Bronchial smooth muscle cell (primary cell): ENCODE measurements at places on chromosomes 3 and 15. TPM values are rescaled to one million over a fixed set of nuclear protein-coding genes. Genes with fewer than 3 reads are reported as not detected.

CCDC9B gene
- 6.0 and 18.8 TPM in 2 replicates for total RNA-seq

CGNL1 gene
- 0.16 and 0.26 TPM in 2 replicates for total RNA-seq

SUSD5 gene
- total RNA-seq, result 3.9 and 5.7 TPM in 2 replicates

RGMA gene
- total RNA-seq, result 1.1 and 1.9 TPM in 2 replicates

C3orf22 gene
- total RNA-seq, result not detected in 2 replicates

OSBPL10 gene
- 1.7 and 5.0 TPM in 2 replicates for total RNA-seq

GOLGA6A gene
- total RNA-seq, result under 0.01 TPM in 2 replicates

RHCG gene
- 0.16 and 0.43 TPM in 2 replicates for total RNA-seq

PRTG gene
- 0.47 and 1.2 TPM in 2 replicates for total RNA-seq

CCR5 gene
- total RNA-seq, result not detected in 2 replicates

UBA7 gene
- total RNA-seq, result 53.9 and 64.4 TPM in 2 replicates

NPHP3 gene
- 18.6 and 20.5 TPM in 2 replicates for total RNA-seq

ITPKA gene
- total RNA-seq, result 5.2 TPM in 2 replicates

ACY1 gene
- 27.2 and 34.7 TPM in 2 replicates for total RNA-seq

POLG gene
- 37.7 and 40.5 TPM in 2 replicates for total RNA-seq

FSIP1 gene
- 1.5 and 2.5 TPM in 2 replicates for total RNA-seq

IP6K1 gene
- total RNA-seq, result 23.2 and 31.9 TPM in 2 replicates

ANAPC13 gene
- total RNA-seq, result 81.6 and 92.4 TPM in 2 replicates

SPTBN5 gene
- total RNA-seq, result 0.16 and 0.17 TPM in 2 replicates

GABRB3 gene
- 0.16 and 0.26 TPM in 2 replicates for total RNA-seq

CHRFAM7A gene
- 0.32 and 0.69 TPM in 2 replicates for total RNA-seq

FBN1 gene
- total RNA-seq, result 1,286 and 1,431 TPM in 2 replicates

SUCLG2 gene
- total RNA-seq, result 44.8 and 80.5 TPM in 2 replicates

GRAMD2A gene
- total RNA-seq, result 0.09 and 0.16 TPM in 2 replicates

ZNF80 gene
- not detected in 2 replicates for total RNA-seq

CHAC1 gene
- total RNA-seq, result 2.7 and 4.4 TPM in 2 replicates

PRR20G gene
- not detected in 2 replicates for total RNA-seq

CTXND1 gene
- total RNA-seq, result not detected in 2 replicates

KPNA1 gene
- total RNA-seq, result 18.9 and 22.6 TPM in 2 replicates

ZNF385D gene
- 1.1 and 1.5 TPM in 2 replicates for total RNA-seq
